ENCODE measurements at places on chromosomes 16 and 17.
A peak's percentile ranks its signal among the peaks of the same experiment; 100 is the strongest.

GRCh38 chr17:17492571-17492970 lies 3.6 kb downstream of the RASD1 start:
- no peak for DNase-seq

GRCh38 chr16:97822-98221 lies 19.8 kb downstream of the MPG start:
- no peak for DNase-seq

- DNase-seq: no peak
Measured at GRCh38 chr17:70621566-70621965, 452.2 kb downstream of the KCNJ2 start.

DNA sequence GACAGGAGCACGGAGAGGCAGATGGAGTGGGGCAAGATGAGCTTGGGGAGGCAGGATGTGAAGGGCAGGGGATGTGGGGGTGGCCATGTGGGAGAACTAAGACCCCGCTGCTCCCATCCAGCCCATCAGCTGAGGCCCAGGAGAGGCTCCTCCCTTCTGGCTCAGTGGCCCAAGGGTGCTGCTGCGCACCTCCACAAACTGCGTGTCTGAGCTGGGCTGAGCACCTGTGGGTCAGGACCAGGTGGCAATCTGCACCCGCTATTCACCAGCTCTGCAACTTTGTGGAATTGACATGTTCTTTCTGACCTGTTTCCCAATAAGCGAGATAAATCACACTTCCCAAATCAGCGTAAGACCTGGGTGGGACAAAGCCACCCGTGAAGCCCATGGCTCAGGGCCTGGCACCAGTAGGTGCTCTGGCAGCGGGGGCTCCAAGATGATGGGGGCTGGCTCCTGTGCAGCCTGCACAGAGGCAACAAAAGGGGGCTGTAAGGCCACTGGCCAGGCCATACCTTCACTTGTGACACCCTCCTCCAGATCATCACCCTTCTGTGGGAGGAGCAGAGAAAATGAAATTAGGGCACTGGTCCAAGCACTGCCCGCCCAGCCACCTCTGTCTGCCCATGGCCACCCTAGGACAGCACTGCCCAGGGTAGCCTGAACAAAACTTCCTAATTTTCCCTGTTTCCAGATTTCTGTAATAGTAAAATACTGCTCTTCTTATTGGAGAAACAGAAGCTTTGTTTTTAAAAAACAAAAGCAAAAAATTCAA lies 11.7 kb upstream of the SREBF1 start:
- no peak for DNase-seq

DNA sequence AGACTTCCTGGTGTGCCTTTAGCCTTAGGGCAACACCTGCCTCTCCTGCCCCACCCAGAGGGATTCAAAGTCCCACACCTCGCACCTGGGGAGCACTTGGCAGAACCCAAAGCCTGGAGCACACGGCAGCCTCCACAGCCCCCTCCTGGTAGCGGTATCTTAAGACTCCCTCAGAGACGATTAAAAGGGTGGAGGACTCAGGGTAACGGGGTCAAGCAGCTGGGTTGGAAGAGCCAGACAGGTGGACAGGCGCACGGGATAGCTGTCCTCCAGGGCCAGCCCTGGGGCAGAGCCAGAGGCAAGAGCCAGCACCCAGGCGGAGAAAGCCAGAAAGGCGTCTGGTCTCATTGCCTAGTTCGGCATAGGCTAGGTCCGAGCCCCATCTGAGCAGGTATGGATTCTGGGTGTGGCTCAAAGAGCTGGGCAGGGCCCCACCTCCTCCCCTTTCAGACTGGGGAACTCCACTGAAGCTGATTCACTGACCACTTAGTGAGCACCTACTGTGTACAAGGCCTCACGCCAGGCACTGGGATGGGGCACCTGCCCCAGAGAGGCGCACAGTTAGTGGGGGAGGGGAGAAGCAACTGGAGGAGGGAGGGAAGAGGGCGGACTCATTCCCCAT lies 55.0 kb upstream of the MEAK7 start:
- DNase-seq: no peak

GRCh38 chr17:77032929-77033328 lies 107.8 kb upstream of the SEC14L1 start:
- DNase-seq: no peak

GRCh38 chr17:58047376-58048150 lies 35.7 kb upstream of the DYNLL2 start:
- DNase-seq: no peak

- DNase-seq: no peak
Measured at GRCh38 chr16:51359141-51359955, 208.3 kb upstream of the SALL1 start.

- DNase-seq: no peak
Measured at GRCh38 chr16:57184887-57185445, 873 bp downstream of the PSME3IP1 start.

DNA sequence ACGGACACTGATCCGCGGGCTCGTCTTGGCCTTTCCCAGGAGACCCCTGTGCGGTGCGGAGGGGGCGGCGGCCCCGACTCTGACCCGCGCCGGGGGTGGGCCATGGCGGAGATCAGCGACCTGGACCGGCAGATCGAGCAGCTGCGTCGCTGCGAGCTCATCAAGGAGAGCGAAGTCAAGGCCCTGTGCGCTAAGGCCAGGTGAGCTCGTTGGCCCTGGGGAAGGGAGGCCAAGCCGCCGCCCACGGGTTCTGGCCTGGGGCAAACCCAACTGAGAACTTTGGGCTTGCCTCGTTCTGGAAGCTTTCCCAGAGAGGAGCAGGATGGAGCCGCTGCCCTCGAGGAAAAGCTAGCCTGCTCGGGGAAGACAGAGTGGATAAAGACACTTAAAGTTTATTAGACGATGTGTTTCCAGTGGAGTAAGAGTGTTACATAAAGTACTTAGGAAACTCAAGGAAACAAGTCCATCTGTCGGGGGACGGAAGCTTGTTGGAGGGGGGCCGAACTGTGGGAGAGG lies 540 bp downstream of the PPP4C start:
- DNase-seq: no peak

DNA sequence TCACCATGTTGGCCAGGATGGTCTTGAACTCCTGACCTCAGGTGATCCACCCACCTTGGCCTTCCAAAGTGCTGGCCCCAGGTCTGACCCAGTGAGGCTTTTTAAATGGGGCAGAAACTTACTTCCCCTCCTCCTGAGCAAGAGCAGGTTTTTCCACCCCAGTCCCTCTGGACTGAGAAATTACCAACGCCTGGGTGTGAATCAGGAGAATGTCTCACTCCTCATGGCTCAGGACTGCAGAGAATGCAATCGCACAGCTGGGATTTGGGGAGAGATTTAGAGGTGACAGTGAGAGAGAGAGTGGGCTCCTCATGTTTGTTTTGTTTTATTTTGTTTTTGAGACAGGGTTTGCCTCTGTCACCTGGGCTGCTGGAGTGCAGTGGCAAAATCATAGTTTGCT lies 203.6 kb downstream of the RAB11FIP4 start:
- DNase-seq: no peak

DNA sequence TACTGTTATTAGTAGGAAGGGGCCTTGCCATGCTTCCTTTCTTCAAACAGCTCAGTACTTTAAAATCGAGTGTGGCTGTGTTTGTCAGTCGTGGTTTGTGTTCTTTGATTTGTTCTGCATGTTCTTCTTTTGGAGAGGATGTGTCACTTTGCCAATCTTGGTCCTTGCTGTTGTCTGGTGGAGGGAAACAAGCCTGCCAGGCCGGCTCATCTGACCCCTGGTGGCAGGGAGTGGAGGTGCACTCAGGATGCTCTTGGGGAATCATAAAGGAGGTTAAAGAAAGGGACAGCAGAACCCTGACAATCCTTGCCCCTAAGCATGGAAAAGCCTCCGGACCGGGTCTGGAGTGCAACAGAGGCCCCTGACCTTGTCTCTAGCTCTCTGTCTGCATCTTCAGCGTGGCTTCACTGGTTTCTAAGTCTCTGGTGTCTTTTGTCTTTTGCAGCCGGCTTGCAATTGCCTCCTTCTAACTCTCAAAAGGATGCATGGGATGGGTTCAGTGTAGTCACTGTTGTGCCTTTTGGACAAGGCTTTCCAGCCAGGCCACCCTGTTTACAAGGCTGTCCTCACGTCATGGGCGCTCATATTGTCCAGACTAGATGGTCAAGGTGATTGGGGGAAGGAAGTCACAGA lies 135.8 kb downstream of the WWOX start:
- DNase-seq: peak; percentile 68

DNA sequence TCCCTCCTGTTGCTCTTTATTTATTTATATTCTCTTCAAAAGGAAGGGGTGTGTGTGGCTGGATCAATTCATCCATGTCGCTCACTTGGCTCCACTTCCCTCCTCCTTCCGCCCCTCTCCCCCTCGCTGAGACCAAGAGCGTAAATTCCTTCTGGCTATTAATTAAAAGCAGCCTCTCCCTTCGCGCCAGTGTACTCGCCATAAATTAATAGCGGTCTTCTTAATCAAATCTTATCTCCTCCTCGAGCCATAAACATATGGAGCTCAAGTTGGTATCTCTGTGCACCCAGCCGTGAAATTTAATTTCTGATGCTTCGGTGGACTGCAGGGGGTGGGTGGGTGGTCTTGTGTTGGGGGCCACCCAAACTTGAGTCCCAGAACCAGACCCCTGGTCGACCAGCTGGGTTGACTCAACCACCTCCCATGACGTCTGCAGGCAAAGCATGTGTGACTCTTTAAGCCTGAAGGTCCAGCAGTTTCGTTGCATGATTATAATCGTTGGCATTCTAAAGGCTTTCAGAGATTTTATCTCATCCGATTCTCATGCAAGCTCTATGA lies 57.9 kb downstream of the SDK2 start:
- no peak for DNase-seq

DNA sequence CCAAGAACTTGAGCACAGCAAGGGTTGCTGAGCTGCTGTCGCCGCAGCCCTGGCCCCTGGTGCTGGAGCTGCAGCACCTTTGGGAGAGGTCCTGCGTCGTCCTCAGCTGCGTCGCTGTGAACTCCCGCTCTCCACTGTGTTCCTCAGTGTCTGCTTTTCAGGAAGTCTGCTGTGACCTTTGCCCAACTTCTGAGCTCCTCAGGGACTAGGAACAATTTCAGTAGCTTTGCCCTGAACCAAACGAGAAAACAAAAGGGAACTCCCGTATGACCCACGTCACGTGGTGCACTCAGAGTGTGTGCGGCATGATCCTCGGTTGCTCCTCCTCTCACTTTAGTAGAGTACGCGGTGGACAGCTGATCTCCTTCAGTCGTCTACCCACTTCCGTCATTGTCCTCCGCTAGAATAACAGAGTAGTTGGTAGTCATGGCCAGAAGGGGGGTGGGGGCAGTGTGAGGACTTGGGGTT lies 44.2 kb downstream of the WDR45B start:
- no peak for DNase-seq

DNA sequence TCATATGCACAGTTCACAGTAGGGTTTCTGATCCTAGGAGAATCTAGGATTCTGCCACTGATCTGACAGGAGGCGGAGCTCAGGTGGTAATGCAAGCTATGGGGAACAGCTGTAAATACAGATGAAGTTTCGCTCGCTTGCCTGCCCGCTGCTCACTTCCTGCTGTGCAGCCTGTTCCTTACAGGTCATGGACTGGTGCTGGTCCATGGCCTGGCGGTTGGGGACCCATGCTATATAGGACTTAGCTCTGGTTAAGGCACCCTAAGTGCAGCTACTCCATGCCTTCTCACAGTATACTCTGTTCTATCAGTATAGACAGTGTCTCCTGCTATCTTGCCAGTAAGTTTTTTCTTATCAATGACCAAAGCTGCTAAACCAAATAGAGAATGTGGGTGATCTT lies 2.4 kb downstream of the MPHOSPH6 start:
- DNase-seq: no peak

Data from activated CD4-positive, alpha-beta T cell treated with anti-CD3 and anti-CD28 coated beads, Interleukin-2, Interleukin-4, amounts not matched to agents 100 ng/mL and 50 ng/mL, durations not matched to agents 16 hours and 8 hours (primary cell).